Smooth muscle cell of trachea (primary cell): ENCODE measurements at places on chromosomes 3 and 15. TPM values are rescaled to one million over a fixed set of nuclear protein-coding genes. Genes with fewer than 3 reads are reported as not detected.

LMOD3 gene
- under 0.01 and 0.15 TPM in 2 replicates for total RNA-seq

MAGEL2 gene
- 0.50 TPM in 1 of 2 replicates, not detected in the other for total RNA-seq

WNT5A gene
- total RNA-seq = 3.6 and 5.3 TPM in 2 replicates

STT3B gene
- 196 and 266 TPM in 2 replicates for total RNA-seq

CTDSPL gene
- total RNA-seq = 31.4 and 38.3 TPM in 2 replicates
